ENCODE measurements at places on chromosomes 7 and 10.
A peak's percentile ranks its signal among the peaks of the same experiment; 100 is the strongest.

- DNase-seq, result no peak
These were observed 196.7 kb upstream of the TBX20 start for GRCh38 chr7:35450456-35451214.

DNA sequence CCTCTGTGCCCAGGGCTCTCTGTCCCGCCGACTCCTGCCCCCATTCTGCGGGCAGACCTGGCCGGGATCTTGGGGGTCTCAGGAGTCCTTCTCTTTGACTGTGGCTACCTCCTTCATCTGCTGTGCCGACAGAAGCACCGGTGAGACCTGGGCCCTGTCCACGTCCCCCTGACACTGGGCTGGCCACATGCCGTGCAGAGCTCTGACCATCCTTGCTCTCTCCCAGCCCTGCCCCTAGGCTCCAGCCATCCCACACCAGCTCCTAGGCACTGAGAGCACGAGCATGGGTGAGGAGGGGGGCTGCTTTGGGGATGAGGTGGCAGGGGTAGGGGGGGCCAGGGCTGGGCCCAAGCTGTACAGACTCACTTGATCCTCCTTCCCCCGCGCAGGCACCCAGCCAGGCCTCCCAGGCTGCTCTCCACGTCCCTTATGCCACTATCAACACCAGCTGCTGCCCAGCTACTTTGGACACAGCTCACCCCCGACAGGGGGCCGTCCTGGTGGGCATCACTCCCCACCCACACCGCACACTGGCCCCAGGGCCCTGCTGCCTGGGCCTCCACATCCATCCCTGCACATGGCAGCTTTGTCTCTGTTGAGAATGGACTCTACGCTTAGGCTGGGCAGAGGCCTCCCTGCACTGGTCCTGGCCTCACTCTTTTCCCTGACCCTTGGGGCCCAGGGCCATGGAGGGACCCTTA is 4.8 kb upstream of the PILRB start:
- no peak for DNase-seq

DNA sequence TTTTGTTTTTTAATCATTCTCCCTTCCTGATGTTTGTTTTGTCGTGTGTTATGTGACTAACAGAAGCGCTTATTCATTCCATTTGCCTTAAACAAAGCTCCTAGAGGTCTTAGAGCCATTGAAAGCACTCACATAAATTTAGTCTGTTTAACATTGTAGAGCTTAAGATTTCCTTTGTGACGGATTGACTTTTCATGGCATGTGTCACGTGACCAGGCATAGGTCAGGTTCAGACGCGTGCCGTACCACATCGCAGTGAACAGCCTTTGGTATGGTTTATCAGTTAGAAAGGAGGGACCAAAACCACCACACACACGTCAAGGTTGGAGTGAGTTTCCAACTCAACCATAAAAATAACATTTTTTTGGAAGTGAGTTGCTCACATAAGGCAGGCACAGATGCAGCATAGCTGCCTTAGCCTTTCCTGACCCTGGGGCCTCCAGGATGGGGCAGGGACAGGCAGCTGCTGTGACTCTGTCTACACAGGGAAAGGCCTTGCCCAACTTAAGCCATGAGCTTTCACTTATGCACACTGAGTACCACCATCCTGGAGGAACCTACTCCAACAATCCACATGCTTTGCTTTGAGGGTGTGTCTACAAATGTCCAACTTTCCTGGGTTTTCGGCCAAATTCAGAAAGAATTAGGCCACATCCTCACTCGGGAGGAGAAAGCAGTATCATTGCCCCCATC is 55.5 kb downstream of the WDFY4 start:
- DNase-seq, result no peak

GRCh38 chr10:47030191-47030703 is 119.0 kb downstream of the PTPN20 start:
- DNase-seq, result no peak

GRCh38 chr7:92797284-92797683 is 39.1 kb downstream of the CDK6 start:
- no peak for DNase-seq

- no peak for DNase-seq
These were observed 187.4 kb downstream of the CDC14C start for GRCh38 chr7:49111706-49112105.

GRCh38 chr10:12547301-12547771 is 198.0 kb downstream of the CAMK1D start:
- DNase-seq, result no peak

DNA sequence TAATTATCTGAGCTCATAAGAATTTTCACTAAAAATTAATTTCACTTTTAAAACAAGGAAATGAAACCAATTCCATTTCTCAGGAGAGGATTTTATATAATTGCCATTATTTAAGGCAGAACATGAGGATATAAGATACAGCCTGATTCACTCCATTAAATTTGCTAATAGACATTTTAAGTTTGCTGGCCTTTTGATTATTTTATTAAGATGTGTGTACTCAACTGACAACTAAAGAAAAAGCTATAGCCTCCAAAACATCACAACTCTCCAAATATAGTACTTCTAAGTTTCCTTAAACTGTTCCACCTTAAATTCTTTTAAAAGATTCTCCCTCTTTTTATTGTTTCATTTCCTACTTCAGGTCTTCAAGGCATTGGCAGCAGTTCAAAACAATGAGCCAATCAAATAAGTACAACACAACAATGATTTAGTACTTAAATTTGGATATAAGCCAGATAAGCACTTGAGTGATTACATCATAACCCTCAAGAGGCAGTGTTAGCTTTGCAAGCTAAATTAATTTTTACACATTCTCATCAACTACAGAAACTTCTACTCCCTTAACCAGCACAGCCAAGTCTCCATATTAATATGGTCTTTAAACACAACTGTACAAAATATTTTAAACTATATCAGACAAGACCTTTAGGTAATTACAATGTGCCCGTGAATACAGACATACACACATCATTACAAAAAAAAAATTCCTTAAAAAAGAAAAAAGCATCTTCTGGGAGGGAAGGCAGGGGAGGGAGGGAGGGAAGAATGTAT is 121.8 kb downstream of the KMT2C start:
- DNase-seq, result peak; percentile 12

GRCh38 chr10:129097776-129098330 is 369.2 kb upstream of the MGMT start:
- DNase-seq, result no peak

- DNase-seq, result peak; percentile 72
These were observed 125.9 kb upstream of the PPIF start for GRCh38 chr10:79221110-79222051.

GRCh38 chr10:5466451-5467206 is 32.7 kb downstream of the CALML5 start:
- DNase-seq, result no peak

DNA sequence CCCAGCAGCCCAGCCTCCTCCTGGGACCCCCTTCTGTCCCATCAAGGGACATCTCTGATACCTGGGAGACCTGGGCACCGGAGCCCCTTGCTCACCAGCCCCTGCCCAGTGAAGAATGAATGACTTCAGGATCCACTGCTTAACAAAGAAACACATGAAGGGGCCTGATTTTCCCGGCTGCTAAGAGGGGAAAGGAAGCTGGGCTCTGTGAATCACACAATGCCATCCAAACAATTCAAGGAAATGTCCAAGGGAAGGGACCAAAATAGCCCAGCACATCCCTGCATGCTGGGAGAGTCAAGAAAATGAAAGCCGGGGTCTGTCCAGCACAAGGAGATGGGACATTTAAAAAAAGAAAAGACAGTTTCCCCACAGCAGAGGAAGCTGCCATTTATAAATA is 128.7 kb upstream of the JCAD start:
- no peak for DNase-seq

Data from midbrain (tissue), 1 donor.